ENCODE measurements at places on chromosomes 12 and 14.
A peak's percentile ranks its signal among the peaks of the same experiment; 100 is the strongest.

DNA sequence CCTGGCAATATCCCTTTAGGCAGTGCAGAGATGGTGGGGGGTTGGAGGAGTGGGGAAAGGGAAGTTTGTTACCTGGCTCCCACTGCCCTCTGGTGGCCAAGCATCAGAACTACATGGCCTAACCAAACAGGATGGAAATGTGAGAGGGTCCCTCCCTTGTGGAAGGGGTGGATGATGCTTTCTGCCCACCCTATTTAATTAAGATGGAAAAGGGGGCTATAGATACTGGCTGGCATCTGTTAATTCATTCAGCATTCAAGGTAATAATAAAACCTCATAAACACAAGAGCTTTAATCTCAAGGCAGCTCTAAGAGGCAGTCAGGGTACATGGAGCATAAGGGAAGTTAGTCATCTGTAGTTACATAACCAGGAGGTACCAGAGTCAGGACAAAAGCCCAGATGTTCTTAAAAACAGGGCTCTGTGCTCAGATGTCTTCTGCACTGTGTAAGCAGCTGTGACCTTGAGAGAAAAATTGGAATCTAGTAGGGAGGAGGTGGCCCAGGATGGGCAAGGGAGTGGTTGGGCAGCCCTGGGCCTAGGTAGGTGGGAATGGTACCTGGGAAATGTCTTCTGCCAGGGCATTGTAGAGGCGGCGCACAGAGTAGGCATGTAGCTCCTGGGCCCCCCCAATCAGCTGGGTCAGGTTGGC, 4.6 kb downstream of the AP1G2 start:
- peak; percentile 86 for DNase-seq

DNA sequence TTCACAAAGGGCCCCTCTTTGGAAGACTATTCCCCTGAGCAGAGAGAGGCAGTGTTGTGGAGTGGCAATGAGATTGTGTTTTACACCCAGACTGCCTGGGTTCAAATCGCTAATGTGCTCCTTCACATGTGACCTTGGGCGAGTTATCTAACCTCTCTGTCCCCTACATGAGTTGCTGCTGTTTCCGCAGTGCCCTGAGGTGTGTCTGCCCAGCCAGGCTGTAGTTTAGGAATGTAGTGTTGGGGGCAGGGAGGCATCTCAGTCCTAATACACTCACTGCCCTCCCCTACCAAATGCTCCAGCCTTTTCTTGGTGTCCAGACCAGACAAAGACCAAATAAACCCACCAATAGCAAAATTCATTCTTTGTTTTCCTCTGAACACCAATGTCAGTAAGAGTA, 78.6 kb downstream of the SLC24A4 start:
- DNase-seq, result no peak

DNA sequence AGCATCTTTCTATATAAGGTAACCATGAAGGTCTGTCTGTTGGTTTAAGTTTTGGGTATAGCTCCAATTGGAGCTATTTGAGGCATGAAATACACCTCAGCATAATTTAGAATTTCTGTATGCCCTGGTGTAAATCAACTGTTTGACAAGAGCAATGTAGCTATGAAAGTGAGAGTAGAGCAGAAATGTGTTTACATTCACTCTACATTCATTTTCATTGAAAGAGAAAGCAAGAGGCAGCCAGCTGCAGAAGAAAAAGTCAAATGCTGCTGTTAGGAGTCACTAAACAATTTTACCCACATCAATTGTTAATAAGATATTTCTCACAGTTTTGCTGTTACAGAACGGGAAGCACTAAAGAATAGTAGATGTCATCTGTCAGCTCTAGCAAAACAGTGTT, 252.5 kb downstream of the SLC6A15 start:
- DNase-seq, result no peak

- DNase-seq, result no peak
Observed at GRCh38 chr12:122206111-122206881, 2.8 kb downstream of the B3GNT4 start.

DNA sequence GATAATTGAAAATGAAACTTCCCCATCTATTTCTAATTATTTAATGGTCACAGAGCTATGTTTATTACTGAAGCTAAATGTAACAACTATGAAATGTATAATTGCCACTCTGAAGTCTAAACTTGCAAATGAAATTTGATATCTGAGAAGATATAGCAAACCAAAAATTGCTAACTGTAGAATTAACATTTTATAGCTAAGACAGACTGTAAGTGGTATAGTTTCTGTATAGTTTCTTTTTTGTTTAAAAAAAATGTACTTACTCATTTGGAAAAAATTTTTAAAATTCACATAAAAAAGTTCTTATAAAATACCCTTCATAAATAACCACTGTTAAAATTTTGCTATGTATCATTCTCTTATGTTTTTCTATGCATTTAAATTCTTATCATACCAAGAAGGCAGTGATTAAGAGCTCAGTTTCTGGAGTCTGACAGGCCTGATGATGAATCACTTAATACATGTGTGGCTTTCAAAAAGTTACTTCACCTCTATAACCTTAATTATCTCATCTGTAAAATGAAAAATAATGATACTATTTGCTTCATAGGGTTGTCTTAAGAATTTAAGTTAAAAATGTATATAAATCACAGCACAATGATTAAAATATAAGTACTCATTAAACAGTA, 214.7 kb upstream of the GARIN2 start:
- no peak for DNase-seq

DNA sequence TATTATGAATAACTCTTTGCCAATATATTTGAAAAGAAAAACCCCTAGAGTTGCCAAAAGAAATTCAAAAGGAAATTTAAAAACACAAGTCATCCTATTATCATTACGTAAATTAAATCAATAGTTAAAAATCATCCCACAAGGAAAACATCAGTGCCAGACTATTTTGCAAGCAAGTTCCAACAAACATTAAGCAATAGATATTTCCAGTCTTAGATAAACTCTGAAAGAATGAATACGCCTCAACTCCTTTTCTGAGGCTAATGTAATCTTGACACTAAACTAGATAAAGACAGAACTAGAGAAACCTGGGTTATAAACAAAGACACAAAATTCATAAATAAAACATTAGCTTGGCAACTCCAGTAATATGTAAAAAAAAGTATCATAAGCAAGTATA, 245.9 kb downstream of the FOXN3 start:
- DNase-seq, result no peak

DNA sequence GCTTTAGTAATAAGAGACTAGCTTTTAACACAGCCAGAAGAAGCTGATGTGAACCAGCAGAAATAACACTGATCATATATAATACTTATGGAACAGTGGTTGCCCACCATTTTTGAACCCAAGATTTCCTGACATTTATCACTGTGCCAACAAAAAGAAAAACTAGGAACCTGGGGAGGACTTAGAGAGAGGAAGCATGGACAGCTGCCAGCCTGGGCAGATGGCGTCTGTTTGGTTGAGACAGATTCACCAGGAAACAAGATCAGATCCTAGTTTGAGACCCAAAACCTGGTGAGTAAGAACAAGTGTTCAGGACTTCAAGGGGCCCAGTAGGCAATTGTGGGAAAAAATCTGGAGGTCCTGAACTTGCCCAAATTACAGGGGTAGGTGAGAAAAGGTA, 95.3 kb downstream of the BICD1 start:
- peak; percentile 64 for DNase-seq

DNA sequence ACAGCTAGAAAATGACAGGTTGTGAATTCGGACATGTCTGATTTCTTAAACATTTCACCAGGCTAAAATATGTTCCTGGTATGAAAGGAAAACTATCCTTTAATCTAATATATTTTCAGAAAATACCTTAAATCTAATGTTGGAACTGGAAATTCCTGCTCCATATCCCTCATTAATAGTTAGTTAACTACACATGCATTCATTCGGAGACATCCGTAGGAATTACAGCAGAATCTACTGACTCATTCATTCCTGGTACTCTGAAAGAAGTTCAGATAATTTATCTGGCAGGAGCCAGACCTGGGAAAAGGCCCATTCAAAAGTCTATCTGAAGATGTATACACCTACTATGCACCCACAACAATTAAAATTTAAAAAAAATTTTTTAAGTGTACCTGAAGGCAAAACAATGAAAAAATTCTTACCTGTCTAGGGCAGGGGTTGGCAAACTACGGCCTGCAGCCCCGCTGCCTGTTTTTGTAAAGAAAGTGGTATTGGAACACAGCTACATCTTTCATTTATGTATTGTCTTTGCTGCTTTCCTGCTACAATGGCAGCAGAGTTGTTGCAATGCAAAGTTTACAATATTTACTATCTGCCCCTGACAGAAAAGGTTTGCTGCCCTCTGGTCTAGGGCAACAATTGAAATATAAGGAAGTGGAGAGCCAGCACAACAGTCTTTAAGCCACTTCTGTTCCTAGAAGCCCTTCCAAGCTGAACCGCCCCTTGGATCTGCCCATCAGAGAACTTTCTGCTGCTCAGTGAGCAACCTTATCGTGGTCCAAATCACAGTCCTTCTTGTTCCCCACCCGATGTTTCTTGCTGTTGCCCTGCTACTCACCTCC, 17.9 kb upstream of the NFYB start:
- DNase-seq, result no peak

DNA sequence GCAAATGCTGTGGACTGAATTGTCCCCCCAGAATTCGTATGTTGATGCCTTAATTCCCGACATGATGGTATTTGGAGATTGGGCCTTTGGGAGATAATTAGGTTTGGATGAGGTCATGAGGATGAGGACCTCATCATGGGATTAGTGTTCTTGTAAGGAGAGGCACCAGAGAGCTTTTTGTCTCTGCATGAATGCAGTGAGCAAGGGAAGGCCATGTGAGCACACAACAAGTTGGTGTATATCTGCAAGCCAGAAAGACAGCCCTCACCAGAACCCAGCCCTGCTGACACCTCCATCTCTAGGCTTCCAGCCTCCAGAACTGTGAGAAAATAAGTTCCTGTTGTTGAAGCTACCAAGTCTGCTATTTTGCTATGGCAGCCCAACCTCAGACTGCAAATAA, 51.9 kb upstream of the SMCO2 start:
- no peak for DNase-seq

DNA sequence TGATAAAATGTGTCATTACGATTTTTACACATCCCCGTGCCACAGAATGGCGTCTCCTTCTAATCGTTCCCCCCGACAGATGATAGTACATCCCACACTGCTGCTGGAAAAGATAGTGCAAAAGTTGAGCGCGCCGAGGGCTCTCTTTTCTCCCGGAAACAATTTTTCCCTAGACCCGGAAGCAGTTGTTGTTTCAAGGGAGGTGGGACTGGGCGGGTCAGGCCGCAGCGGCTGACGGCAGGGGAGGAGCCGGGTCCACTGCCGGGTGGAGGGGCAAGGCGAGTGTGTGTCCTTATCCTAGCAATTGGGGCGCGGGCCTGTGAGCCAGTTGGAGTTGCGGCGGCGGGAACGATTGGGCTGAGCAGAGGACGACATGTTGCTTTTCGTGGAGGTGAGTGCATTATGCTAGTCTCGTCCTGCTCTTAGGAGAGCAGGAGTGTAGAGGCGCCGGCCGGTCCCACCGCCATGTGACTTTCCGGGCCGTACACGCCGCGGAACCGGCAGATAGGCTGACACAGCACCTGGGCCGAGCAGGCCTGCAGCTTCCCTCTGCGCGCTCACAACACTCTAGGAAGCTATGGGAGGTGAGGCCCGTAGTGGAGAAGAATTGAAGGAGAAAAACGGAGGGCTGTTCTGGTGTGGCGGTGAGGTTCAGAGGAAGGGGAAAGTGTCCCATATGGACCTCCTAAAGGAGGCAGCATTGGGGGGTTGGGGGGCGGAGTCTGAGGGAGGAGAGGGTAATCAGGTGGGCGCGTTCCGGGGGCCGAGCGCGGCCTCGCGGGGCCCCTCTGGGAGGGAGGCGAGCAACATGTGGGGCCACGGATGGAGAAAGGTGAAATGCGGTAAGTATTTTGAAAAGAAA, at the start of gene LARP4:
Gene LARP4, plus strand, starts transcription at position 248 of the 862 bp plus-strand sequence. Its CDS starts 126 bp downstream, at position 374.
- DNase-seq, result peak; percentile 97

DNA sequence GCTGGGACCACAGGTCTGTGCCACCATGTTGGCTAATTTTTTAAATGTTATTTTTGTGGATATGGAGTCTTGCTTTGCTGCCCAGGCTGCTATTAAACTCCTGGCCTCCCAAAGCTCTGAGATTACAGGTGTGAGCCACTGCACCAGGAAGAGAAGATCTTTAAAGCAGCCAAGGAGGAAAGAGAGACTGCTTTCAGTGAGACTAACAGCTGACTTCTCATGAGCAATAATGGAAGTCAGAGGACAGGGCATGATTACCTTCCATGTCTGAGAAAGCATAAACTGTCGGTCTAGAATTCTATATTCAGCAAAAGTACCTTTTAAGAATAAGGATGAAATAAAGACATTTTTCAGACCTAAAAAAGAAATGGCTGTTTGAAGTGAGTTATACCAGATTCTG, 57.3 kb upstream of the CHGA start:
- no peak for DNase-seq

DNA sequence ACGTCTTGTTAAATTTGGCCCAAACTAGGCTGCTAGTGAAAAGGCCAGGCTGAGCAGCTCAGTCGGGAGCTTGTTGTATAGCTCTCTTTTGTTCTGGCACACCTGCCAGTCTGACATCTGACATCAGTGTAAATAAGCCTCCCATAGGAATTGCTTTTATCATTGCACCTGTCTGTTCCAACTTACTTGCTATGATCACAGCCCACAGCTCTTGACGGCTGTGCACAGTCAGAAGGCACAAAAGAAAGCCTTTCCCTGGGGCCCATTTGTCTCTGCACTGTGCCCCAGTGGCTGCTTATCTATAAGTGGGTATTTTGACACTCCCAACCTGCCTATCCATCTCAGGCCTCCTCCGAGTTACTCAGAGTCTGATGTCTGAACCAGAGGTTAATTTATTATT, 324.5 kb downstream of the NUAK1 start:
- DNase-seq, result peak; percentile 55

DNA sequence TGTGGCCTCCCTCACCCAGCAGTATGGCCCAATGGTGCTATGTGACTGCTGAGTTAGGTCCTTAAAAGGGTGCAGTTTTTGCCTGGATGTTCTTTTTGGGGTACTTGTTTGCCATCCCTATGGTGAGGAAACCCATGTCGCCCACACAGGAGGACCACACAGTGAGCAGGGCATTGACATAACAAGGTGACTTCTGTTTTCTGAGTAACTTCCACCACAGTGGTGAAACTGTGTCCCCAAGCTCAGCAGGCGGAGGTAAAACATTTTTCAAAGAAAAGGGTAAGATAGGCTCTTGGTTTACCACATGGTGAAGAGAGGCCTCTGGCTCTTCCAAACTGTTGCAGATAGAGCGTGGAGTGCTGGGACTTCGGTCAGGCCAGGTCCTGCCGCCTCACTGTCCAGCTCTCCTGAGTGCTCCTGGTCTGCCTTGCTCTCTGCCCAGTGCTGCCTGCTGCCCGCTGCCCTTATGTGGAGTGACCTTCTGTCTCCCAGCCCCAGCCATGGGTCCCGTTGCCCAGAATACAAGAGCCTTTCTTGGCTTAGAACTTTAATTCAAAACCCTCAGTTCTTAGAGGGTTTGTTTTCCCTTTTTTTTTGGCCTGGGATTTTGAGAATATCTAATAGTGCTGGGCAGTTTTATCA, 54.0 kb downstream of the TRAF3 start:
- DNase-seq, result no peak

DNA sequence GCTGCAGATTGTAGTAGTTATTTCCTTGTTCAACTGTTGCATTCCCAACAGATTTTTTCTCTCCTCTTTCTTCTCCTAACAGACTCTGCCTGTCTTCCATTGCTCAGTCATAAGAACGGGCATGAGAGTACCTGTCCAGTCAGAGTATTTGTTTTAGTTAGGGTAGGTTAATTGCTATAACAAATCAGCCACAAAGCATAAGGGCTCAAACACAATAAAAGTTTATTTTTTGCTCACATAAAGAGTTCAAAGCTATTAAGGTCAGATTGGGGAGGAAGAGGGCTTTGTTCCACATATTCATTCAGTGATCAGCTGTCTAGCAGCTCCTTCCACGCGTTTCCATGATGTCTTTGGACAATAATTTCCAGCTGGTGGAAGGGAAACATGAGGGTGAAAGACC, 92.8 kb upstream of the PLXNC1 start:
- no peak for DNase-seq

- DNase-seq, result peak; percentile 63
Observed at GRCh38 chr12:127083008-127083949, 1183.7 kb upstream of the TMEM132C start.

All from brain (organoid and tissue), 16 donors.